ENCODE measurements at places on chromosomes 16 and 17.

- peak; percentile 92 for DNase-seq
These were observed 8.0 kb upstream of the MEFV start for GRCh38 chr16:3264137-3265036.

DNA sequence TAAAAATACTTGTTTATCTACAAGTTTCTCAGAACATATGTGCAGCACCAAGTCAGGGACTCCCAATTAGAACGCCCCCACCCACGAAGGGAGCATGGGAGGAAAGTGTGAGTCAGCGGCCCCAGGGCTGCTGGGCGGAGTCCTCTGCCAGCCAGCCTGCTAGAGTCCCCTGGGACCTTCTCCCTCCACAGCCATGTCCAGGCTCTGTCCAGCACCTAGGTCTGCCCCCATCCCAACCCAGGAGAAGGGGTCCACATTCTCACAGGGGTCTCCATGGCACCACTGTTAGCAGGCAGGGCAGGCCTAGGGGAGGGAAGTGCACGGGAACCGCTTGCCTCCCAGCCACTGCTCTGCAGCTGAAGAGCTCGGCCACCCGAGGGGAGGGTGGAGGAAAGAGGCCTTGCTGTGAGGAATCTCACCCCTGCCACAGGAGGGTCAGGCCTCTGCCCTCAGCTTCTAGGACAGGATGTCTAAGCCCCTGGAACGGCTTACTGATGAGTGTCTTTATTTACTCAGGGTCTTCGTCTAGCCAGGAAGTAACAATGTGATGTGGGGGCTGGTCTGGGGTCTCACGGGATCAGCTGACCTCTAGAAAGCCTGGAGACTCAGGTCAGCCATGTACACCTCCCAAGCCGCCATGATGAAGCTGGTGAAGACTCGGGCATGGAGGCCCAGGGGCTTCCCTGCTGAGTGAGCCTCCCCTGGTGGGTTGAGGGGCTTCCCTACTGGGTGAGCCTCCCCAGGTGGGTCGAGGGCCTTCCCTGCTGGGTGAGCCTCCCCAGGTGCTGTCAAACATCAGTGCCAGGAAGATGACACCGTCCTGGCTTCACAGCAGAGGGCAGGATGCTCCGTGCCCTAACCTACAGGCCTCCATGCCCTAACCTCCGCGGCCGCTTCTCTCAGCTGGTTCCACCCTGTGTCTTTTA, 190.3 kb downstream of the RBFOX3 start:
- DNase-seq = no peak

DNA sequence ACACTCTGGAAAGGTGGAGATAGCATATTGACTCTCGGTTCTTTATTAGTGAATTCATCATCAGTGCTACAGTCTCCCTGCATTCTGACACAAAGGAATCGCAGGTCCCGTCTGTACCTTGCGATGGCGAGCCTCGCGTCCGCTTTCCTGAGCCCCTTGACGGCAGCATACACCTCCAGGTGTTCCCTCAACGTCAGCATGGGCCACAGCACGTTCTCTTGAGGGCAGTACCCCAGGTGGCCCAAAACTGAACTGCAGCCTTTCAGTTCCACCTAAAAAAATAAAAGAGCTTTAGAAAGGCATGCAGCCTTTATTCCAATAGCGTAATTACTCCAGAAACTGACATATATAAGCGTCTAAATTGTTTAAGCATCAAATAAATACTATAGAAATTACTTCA, 24.2 kb upstream of the ABCA9 start:
- DNase-seq = no peak

DNA sequence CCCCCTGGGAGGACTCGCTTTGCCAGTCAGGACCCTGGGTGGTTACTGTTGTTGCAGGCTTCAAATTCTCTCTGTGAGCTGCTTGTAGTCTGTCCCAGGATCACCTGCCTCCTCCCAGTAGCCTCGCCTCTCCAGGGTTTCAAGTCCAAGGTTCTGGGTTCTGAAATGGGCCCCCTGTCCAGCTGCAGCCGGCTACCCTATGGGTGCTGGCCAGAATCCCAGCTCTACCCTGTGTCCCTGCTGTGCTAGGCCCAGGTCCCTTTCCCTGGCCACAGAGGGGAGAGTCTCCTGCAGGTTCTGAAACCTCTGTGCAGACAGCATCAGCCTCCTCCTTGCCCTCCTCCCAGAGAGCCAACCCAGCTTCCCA, 21.4 kb downstream of the UNC13D start:
- no peak for DNase-seq
